ENCODE measurements at places on chromosomes 7 and 10.
A peak's percentile ranks its signal among the peaks of the same experiment; 100 is the strongest.

DNA sequence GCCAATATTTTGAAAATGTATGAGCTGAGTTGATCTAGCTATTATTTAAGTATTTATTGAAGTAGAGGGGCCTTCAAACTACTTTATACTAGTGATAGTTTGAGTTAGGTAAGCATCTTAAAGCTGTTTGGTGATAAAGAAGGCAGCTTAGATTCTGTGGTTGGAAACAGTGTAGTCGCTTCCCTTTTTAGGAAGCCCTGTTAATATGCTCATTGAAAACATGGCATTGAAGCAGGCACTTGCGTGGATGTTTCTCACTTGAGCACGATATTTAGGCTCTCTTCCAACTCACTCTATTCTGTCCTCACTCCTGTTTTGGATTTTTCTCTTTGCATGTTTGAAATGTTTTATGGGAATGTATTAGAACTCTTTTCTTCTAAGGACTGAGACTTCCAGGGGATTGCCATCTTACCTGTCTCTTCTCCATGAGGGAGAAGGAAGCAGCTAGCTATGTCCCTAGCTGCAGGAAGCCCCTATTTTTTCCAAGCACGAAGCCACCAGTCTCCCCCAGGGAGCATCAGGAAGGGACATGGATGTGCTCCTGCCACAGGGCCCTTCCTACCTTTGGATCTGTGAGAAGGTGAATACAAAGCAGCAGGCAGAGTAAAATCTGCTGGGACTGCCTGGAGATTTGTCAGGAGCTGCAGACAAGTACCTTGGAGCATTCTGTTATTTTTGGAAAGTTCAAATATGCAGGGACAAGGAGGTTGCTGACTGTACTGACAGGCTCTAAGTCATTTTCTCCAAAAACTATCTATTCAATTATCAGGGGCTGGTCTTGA is 22.0 kb upstream of the BMPR1A start:
- H3K4me1 ChIP-seq, result peaks cover 32% of the 10 kb centered on the region
- H3K36me3 ChIP-seq, result no peaks in the 10 kb centered on the region
- H3K27ac ChIP-seq, result peak overlapping the region; percentile 84
- no peak overlapping the region for H3K4me3 ChIP-seq
- no peaks in the 10 kb centered on the region for H3K27me3 ChIP-seq
- DNase-seq, result no peak

- no peaks in the 10 kb centered on the region for H3K36me3 ChIP-seq
- DNase-seq, result no peak
- H3K27ac ChIP-seq, result no peak overlapping the region
- no peaks in the 10 kb centered on the region for H3K27me3 ChIP-seq
- H3K4me3 ChIP-seq, result no peak overlapping the region
These were observed 266.0 kb downstream of the RNLS start for GRCh38 chr10:88317099-88317498.

DNA sequence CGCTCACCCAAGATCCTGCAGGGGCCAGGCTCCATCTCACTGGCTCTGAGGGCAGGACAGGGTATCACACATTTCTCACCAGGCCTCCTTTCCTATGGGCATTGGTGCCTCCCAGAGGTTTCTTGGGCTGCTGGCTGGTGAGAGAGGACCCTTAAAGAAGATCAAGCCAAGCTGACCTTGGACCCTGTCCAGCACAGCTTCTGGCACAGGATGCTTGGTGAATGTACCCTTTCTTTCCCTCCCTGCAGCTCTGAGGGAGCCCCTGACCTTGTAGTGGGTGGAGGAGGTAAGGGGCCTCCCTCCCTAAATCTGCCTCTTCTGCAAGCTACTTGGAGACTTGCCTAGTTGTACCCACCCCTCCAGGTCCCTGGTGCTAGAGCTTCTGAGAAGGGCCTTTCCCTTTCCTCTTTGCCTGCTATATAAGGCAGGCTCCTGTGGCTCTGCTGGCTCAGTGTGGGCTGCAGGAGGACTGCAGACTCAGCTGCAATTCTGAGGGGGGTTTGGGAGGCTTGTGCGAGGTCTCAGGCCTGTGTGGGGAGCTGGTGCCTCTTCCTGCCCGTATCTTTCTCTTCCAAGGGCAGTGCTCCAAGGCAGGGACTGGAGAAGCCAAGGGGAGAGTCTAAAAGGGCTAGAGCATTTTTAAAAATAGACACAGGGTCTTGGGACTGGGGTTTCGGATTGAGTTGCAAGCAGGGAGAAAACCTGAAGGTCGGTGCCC is 11.7 kb upstream of the TRIM8 start:
- no peak overlapping the region for H3K4me3 ChIP-seq
- H3K36me3 ChIP-seq, result no peaks in the 10 kb centered on the region
- H3K27ac ChIP-seq, result peak overlapping the region; percentile 58
- no peaks in the 10 kb centered on the region for H3K27me3 ChIP-seq

DNA sequence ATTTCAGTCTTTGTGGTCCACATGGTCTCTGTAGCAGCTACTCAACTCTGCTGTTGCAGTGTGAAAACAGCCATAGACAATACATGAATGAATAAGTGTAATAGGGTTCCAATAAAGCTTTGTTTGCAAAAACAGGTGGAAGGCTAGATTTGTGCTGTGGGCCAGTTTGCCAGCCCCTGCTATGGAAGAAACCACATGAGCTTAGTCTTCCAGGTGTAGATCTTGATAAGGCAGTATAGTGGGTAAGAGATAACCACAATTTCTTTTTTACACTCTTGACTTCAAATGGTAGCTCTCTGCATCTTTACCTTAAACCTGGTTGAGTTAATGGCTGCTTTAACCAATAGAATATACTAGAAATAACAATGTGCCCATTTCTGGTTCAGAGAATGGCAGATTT is 135.0 kb upstream of the PALS2 start:
- no peak overlapping the region for H3K27ac ChIP-seq

DNA sequence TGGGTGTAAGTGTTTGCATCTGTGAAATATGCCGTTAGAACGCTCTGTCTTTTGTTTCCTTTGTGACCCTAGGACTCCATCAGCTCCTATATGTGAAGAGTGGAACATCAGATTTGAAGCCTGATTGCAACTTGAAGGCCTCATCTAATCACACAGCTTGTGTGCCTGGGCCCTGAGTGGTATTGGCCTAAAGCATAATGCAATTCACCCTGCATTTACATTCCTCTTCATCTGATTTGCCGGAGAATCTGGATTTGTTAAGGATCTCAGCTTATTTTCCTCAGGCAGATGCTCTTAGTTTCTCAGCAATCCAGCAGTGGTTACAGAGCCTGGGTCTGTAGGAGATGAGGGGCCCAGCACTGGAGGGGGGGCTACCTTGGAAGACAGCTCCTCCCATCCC is 183.2 kb upstream of the ITGB1 start:
- no peaks in the 10 kb centered on the region for H3K27me3 ChIP-seq
- no peak overlapping the region for H3K4me3 ChIP-seq
- H3K4me1 ChIP-seq, result no peaks in the 10 kb centered on the region
- no peaks in the 10 kb centered on the region for H3K36me3 ChIP-seq
- DNase-seq, result no peak

DNA sequence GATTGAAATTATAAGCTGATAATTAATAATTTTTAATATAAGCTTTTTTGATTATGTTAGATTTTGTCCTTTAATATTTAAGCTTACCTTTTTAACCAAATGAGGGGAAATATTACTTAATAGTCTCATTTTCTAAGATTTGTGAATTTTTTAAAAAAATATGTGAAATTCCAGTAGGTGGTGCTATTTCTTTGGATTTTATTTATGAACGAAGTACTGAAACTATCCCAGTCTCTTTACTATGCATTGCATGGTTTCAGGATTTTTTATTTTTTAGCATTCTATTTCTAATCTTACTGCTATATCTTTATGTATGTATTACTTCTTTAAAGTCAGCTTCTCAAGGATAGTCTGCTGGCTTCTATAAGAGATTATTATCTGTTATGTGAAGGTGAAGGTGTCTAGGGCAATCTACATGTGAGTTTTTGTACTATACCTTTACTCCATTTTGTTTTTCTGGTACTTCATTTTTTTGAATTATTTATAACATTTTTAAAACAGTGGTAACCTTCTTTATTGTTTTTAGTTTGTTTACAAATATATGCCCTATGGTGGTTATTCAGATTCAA is 78.3 kb downstream of the ATRNL1 start:
- no peak for DNase-seq
- no peak overlapping the region for H3K4me3 ChIP-seq
- no peaks in the 10 kb centered on the region for H3K36me3 ChIP-seq
- no peaks in the 10 kb centered on the region for H3K27me3 ChIP-seq

DNA sequence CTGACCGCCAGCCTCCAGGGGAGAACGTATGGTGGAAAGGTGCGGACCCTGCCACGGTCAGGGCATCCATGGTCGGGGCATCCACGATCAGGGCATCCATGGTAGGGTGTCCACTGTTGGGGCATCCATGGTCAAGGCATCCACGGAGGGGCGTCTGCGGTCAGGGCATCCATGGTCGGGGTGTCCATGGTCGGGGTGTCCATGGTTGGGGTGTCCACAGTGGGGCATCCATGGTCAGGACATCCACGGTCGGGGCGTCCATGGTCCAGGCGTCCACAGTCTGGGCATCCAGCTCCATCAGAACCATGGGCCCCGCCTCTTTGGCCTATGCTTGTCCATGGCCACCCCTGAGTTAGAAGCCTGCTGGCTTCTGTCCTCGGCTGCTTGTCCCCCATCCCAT is 148.1 kb downstream of the ADARB2 start:
- no peak overlapping the region for H3K27ac ChIP-seq
- no peaks in the 10 kb centered on the region for H3K4me1 ChIP-seq
- no peak overlapping the region for H3K4me3 ChIP-seq
- DNase-seq, result no peak
- no peaks in the 10 kb centered on the region for H3K27me3 ChIP-seq

DNA sequence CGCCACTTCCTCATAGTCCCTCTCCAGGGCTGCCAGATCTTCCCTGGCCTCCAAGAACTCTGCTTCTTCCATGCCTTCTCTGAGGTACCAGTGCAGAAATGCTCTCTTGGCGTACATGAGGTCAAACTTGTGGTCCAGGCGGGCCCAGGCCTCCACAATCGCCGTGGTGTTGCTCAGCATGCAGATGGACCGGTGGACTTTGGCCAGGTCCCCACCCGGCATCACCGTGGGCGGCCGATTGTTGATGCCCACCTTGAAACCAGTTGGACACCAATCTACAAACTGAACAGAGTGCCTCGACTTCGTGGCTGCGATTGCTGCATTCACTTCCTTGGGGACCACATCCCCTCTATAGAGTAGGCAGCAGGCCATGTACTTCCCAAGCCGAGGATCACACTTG is 11.1 kb downstream of the TUBAL3 start:
- H3K27ac ChIP-seq, result no peak overlapping the region
- no peaks in the 10 kb centered on the region for H3K36me3 ChIP-seq

DNA sequence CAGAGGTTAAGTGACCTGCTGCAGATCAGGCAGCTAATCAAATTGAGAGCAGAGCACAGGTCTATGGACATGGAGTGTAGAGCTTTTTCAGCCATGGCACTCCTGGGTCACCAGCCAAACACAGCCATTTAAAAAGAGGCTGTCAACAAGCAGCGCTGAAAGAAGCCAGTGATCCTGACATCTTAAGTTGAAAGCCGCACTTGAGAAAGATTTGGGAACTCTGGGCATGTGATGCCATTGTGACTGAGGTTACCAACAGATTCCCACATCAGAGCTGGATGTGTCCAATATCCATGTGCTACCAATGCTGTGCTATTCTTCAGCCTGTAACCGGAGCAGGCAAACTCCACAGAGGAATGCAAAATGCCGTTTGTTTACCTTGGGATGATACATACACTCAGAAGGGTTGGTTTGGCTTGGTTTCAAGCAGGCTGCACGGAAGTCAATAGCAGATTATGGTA is 56.2 kb upstream of the ABLIM1 start:
- DNase-seq, result no peak
- H3K27ac ChIP-seq, result peak overlapping the region; percentile 60

DNA sequence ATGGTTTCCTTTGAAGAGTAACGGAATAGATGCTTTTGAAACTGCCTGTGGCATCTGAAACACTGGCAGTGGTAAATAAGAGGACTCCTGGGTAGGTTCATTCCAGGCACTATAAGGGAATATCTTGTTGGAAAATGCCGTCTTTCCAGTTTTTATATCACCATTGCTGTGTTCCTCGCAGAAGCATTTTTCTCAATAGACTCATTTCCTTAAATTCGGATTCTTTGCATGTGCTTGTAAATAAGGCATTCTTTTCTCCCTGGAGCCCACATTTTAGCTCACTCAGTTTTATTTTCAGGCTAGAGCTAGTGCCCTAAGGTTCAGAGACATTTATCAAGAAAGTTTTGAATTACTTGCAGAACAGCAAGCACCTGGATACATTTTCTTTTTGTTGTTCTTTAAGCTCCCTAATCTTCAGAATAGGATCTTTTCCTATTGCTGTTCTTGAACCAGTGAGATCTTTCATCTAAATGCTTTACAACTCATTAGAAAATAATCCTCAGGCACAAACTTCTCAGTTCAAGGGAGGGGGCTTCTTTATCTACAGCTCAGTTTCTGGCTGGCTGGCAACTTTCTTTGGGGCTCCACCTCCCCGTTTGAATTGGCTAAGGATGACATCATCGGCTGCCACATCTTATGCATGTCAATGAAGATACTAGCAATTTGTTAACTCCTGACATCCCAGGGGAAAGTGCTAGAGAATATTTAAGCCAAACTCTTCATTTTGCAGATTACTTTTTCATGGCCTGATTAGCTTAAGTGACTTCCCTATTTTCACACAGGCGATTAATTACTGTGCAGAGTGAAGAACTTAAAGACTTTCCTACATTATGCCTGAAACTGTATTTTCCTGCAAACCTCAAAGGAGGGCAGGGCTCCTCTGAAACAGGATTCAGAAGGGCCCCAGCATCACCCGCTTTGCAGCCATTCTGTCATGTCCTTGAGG is 133.7 kb upstream of the RSU1 start:
- H3K27ac ChIP-seq, result no peak overlapping the region
- H3K4me1 ChIP-seq, result peaks cover 11% of the 10 kb centered on the region
- H3K27me3 ChIP-seq, result no peaks in the 10 kb centered on the region

DNA sequence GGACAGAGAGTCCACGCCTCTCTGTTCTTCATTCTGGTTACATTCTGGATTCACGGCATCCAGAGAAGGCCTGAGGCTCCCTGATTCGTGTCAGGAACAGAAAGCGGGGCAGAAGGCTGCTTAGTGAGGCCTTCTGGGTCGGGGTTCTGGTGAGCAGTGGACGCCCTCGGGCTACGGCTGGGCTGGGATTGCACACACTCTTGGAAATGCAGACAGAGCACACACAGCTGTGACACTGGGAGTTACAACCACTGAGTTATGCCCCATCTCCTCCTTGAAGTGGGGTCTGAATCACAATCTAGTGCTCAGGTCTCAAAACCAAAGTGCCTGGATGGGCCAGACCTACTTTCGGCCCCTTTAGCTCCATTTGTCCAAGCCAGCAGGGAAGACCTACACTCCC is 156.9 kb upstream of the GDF10 start:
- H3K36me3 ChIP-seq, result no peaks in the 10 kb centered on the region
- no peaks in the 10 kb centered on the region for H3K27me3 ChIP-seq
- H3K4me1 ChIP-seq, result no peaks in the 10 kb centered on the region
- H3K4me3 ChIP-seq, result no peak overlapping the region
- no peak overlapping the region for H3K27ac ChIP-seq

DNA sequence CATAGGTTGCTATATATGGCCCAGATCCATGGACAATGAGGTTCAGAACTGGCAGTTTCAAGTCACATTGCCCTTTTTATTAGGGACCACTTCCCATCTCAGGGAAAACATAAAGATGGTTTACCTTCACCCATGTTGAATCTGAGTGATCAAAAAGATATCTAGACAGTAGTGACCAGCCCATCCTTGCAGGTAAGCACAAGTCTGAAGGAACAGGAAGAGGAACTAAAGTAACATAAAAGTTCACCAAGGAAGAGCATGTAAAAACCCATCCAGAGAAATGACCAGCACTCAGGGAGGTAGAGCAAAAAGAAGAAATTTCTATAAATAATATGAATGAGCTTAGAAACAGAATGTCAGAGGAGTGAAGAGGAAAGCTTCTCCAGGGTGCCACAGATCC is 382.5 kb downstream of the PARD3 start:
- no peak overlapping the region for H3K4me3 ChIP-seq
- peak overlapping the region; percentile 6 for H3K27ac ChIP-seq
- no peaks in the 10 kb centered on the region for H3K36me3 ChIP-seq
- H3K4me1 ChIP-seq, result peaks cover 17% of the 10 kb centered on the region
- H3K27me3 ChIP-seq, result no peaks in the 10 kb centered on the region
- DNase-seq, result no peak
